AG04450 (cell line): ENCODE measurements at places on chromosomes 7 and 10.
A peak's percentile ranks its signal among the peaks of the same experiment; 100 is the strongest.

- no peak for DNase-seq
Measured at GRCh38 chr7:38757931-38758330, 126.8 kb upstream of the AMPH start.

GRCh38 chr7:151137076-151137675 is 30.3 kb downstream of the GBX1 start:
- DNase-seq: no peak

- no peak for DNase-seq
Measured at GRCh38 chr7:157522954-157523353, 186.2 kb downstream of the DNAJB6 start.

GRCh38 chr7:151104411-151105235 is 18.3 kb downstream of the AGAP3 start:
- DNase-seq: no peak

DNA sequence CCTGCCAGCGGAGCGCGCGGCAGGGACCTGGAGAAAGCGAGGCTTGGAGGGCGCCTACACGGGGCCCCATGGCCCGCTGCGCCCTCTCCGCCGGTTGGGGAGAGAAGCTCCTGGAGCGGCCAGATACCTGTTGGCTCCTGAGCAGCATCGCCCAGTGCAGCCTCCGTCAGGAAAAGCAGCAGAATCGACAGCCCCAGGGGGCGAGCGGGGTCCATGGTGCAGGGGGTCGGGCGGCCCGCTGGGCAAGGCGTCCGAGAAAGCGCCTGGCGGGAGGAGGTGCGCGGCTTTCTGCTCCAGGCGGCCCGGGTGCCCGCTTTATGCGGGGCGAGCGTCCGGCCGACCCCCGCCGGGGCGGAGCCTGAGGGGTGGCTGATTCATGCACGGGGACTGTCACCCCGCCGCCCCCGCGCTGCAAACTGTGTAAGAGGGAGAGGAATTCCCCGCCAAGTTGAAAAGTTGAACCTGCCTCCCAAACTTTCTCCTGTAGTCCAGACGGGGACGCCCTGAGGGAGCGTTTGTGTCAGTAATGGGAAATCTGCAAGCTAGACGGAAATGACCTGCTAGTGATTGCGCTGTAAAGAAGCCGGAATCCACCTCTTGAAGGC is at the start of gene TFPI2:
TFPI2 (minus strand) TSS at position 290 of the 605 bp plus-strand sequence; CDS start at position 215, 75 bp downstream.
- DNase-seq: no peak

DNA sequence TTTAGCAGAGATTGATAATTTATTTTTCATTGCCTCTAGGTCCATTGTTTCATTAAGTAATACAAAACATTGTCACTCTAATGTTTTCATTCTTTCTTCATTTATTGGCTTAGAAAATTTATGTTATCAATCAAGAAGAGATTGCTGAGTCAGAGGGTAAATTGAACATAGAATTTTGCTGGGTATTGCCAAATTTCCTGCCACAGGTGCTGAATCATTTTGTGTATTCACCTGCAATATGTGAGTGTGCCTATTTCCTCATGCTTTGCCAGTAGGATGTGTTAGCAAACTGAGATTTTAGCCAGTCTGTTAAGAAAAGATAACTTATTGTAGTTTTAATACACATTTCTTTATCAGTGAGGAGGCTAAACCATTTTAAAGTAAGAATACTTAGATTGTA is 38.0 kb downstream of the MARCHF5 start:
- DNase-seq: no peak

GRCh38 chr7:27345997-27346396 is 103.4 kb downstream of the EVX1 start:
- DNase-seq: no peak

GRCh38 chr7:106365252-106366005 is 80.6 kb upstream of the NAMPT start:
- DNase-seq: no peak

- no peak for DNase-seq
Measured at GRCh38 chr7:309586-310228, 19.7 kb downstream of the FOXL3 start.

DNA sequence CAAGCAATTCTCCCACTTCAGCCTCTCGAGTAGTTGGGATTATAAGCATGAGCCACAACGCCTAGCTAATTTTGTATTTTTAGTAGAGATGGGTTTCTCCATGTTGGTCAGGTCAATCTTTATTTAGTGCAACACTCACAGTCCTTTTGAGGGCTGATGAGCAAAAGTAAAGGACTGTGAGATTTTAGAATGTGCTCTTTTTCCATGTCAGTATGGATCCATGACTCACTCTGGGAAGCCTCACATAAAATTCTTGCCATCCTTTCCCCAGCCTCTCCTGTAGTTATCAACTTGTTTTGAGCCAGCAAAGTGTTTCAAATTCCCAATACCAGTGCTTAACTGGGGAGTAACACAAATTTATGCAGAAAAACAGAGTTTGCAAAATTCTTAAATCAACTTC is 135.8 kb upstream of the CXCL12 start:
- no peak for DNase-seq

- no peak for DNase-seq
Measured at GRCh38 chr7:99829524-99830160, 1.8 kb downstream of the CYP3A43 start.

DNA sequence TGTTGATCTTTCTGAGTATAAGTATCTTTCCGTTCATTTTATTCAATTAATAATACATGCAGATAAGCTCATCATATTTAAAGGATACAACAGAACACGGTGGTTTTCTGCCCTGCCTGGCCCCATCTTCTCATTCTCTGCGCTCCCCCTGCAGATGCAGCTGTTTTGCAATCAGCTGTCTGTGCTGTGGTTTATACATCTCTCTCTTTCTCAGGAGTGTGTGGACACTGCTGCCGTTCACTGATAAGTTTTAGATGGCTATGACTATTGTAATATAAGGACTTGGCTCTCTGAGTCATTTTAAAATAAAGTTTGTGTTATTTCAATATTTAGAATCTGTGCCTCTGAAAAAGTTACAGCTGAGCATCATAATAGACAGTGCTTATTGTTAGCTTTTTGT is 54.5 kb downstream of the CUL1 start:
- DNase-seq: peak; percentile 13

- DNase-seq: no peak
Measured at GRCh38 chr7:18151422-18151821, 123.8 kb upstream of the PRPS1L1 start.

DNA sequence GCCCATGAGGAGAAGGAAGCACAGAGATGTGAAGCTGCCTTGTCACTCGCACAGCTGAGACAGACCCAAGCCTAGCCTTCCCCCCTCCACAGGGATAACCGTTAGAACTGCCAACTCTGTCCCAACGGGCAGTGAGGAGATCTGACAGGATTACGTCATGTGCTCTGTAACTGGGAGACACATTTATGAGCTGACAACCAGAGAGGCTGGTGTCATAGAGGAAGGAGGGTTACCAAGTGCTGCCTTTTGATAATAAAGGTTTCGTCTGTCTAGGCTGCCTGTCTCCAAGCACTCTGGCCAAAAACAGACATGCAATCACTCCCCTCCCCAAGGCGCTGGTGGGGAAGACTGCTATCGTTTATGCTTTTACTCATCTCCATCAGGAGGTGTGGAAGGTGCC is 165.9 kb downstream of the PLXNA4 start:
- DNase-seq: no peak

- DNase-seq: no peak
Measured at GRCh38 chr7:71220210-71220695, 88.3 kb downstream of the GALNT17 start.

GRCh38 chr7:155234950-155235789 is 62.5 kb upstream of the INSIG1 start:
- no peak for DNase-seq

DNA sequence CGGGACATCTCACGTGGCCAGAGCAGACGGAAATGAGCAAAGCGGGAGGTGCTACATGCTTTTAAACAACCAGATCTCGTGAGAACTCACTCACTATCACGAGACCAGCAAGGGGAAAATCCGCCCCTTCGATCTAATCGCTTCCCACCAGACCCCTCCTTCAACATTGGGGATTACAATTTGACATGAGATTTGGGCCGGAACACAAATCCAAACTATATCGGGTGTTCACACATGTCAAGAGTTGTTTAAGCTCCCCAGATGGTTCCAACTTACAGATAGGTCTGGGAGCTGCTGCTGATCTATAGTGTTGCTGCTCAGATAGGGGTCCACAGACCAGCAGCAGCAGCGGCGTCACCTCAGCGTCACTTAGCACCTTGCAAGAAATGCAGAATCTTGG is 194.9 kb downstream of the GPAM start:
- no peak for DNase-seq

DNA sequence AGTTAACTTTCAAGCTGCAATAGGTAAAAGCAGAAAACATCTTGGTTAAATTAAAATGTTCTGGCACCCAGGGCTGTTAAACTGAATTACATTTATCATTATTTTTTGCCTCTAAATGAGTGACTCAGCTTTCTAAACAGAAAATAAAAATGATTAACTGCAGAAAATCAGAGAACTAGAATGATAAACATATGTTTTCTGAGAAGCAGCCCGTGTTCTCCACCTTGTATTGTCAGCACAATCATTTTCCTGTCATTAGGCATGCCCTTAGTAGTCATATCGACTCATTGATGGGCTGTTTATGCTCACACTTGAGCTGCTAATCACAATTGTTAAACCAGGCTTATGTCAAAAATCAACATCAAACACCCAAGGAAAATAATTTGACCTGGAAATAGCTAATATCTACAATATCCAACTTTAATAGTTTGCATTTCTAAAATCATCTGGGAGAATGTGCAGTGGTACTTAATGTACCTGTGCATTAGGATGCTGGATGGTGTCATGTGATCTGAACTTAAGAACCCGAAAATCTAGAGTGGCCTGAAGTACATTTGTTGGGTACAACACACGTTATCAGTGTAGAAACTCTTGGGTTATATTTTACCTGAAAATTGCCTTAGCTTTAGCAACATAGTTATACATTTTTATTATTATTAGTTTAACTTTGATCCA is 2.3 kb downstream of the MDFIC start:
- DNase-seq: no peak

GRCh38 chr10:72058989-72059842 is 29.1 kb downstream of the SPOCK2 start:
- DNase-seq: no peak

- no peak for DNase-seq
Measured at GRCh38 chr10:3873728-3874461, 88.9 kb upstream of the KLF6 start.
